Astrocyte of the spinal cord (primary cell): ENCODE measurements at places on chromosomes 16 and 17.

DNA sequence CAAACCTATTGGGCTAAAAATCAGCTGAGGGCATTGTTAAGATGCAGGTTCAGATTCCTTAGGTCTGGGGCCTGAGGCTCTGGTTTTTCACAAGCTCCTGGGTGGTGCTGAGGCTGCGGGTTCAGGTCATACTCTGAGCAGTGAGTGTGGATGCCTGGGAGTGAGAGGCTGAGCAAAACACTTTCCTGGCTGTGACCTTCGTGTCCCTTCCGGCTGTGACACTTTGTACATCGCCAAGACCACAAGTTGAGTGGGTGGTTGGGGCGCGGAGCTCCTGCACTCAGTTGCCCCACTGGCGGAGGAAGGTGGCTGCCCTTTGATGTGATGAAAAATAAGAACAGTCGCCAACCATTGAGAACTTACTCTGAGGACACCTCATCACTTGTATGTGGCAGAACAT is 24.8 kb downstream of the CCR7 start:
- DNase-seq = no peak

DNA sequence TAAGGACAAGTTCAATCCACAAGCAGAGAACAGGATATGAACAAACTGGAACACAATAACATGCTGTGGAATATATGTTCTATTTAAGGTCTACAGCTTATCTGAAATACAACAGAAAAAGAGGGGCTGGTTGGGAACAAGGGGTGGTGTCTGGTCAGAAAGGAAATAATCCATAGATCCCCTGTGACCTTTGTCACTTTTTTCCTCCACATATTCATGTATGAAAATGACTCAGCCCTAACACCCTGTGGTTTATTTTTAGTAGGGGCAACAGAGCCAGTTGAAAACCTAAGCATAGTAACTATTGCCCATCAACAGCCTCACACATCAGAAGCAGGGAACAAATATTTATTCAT is 12.3 kb upstream of the SPAG9 start:
- DNase-seq = no peak

GRCh38 chr16:66002601-66003000 is 363.9 kb upstream of the CDH5 start:
- no peak for DNase-seq

DNA sequence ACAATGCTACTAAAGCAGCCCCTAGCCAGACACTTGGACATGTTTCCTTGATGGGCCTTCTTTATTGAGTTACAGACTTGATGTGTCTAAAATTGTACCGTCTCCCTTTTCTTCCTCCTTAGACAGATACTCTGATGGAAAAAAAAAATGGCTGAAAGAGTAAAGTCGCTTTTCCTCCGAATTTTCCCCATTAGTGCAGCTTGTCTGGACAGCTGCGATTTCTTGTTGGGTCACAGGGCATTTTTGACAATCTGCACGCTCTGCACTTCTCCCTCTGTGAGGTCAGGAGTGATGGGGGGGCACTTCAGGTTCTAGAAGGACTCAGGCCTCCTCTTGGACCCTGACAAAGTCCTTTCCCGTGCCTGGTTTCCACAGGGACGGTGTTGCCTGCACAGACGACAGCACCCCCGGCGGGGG is 968 bp upstream of the PRKAR1A start:
- peak; percentile 58 for DNase-seq

DNA sequence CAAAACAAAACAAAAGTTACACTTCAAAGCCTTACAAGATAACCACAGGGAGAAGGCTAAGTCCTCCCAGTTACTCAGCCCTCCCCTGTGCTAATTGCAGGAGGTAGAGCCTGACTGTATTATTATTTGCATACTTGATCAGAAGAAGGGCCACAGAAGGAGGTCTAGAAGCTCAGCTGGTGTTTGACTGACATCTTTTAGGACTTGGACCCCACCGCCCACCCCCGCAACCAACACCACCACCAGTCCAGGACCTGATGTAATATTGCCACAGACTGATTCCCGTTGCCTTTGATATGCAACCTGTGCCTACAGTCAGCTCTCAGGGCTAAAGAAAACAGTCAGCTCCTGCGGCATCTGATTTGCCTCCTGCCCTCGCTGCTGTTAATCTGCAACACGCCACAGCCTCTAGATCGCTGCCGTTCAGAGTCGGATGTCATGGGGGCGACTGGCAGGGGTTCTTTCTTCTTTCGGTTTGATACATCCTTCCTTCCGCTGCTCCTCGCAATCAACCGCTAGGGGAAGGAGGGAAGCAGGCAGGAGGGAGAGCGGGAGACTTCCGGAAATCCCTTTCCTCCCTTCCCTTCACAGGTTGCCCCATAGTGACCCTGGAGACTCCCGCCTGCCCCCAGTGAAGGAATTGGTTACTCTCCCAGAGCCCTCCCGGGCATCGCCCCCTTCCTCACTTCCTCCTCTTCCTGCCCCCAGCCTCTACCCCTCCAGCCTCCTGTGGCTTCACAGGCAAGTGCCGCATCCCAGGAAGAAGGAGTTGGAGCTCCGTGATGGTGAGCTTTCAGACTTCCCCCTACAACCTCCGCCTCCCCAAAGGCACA is 90.5 kb upstream of the SOX9 start:
- peak; percentile 67 for DNase-seq

- peak; percentile 40 for DNase-seq
These were observed 75.1 kb downstream of the FOXL1 start for GRCh38 chr16:86653285-86654006.

- DNase-seq = no peak
These were observed 22.9 kb downstream of the UBN1 start for GRCh38 chr16:4870138-4870671.

GRCh38 chr16:74448990-74449389 is 27.7 kb upstream of the CLEC18B start:
- DNase-seq = peak; percentile 90

DNA sequence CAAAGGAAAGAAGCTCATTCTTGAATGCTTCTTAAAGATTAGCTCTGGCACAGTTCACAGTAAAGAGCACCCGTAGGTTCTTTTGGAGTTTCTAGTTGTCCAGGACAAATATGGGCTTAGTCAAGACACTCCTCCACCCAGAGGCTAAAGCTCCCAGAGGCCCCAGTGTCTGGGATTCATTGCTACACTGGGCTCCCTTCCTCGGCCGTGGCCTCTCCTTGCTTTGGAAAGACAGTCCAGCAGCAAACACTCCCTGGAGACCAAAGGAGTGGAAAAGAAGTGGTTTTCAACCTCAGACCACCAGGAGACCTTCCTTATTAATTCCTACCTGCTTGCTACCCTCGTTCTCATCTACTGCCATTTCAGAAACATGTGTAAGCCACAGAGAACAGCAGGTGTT is 17.1 kb downstream of the PHB1 start:
- no peak for DNase-seq

GRCh38 chr17:64155129-64155528 is 25.2 kb upstream of the ERN1 start:
- DNase-seq = no peak

GRCh38 chr16:57606147-57606846 is 22.1 kb upstream of the ADGRG1 start:
- DNase-seq = no peak

- DNase-seq = no peak
These were observed 3.9 kb upstream of the TMEM235 start for GRCh38 chr17:78227455-78227916.

- DNase-seq = no peak
These were observed 70.0 kb downstream of the PGS1 start for GRCh38 chr17:78448356-78448993.

DNA sequence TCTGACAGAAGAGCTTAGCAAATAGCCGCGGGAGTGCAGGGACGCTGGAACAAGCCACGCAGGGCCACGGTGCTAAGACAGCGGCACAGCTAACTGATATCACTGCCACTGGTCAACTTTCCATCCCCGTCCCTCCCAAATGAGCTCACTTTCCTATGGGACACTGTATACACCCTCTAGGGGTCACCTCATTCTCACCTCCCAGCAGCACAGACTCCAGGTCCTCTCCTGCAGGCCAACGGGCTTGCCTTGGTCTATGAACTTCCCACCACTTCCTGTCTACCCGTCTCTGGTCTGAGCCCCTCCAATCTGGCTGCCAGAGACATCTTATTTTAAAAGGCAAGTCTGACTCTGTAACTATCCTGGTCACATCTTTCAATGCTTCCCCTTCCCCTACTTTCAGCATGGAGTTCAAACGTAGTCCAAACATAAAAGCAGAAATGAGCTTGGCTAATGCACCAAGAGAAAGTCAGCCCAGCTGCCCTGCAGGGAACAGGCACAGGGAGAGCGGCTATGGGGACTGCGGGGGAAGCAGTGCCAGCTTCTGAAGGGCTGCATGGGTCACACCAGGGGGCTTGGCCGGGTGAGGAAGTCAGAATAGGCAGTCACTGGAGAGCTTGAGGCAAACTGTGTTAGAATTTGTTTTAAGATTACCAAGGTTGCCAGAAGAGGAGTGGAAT is 26.3 kb upstream of the SLC38A8 start:
- DNase-seq = no peak
